Activated T-helper 1 cell treated with Interleukin-2 at 50 U/mL for 16 hours (primary cell): ENCODE measurements at places on chromosomes 1 and 21.

- no peak for DNase-seq
These were observed 32.6 kb downstream of the TNFRSF8 start for GRCh38 chr1:12095452-12096263.

DNA sequence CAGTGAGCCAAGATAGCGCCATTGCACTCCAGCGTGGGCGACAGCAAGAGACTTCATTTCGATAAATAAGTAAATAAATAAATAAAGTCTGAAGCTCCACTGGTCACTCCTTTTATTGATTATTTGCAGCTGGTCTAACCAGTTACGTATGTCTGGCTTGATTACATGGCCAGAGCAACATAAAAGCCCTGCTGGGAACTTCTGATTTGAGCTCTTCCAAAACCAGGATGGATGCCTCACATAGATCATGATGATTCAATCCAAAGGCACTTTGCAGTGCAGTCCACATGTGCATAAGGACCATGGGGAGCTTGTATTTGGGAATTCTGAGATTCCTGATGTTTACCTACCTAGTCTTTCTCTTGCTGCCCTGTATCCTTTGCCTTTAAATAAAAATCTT lies 24.0 kb downstream of the NSUN4 start:
- no peak for DNase-seq

DNA sequence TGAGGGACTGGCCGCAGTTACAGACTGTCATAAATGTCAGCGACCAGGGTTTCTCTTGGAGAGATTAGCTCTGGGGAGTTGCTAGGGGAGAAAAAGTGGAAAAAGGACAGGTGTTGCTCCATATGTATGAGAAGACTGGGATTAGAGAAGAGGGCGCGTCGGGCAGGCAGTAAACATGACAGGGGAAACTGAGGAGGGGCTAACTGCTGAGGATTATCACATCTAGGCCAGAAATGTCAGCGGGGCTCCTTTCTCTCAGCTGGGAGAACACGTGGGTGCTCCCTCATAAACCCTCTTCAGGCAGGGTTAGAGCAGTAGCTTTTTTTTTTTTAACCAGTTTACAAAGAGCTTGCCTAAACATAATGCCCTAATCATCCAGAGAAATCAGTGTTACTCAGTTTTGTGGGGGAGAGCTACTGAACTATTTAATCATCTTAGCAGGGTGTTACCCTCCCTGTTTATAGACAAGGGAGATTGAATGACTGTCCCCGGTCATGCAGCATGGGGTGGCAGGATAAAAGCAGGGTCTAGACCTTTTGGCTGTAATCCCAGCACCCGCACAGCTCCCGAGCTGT lies 35.2 kb downstream of the ELAPOR1 start:
- no peak for DNase-seq

- no peak for DNase-seq
These were observed 115.6 kb downstream of the BRINP2 start for GRCh38 chr1:177286396-177286795.

DNA sequence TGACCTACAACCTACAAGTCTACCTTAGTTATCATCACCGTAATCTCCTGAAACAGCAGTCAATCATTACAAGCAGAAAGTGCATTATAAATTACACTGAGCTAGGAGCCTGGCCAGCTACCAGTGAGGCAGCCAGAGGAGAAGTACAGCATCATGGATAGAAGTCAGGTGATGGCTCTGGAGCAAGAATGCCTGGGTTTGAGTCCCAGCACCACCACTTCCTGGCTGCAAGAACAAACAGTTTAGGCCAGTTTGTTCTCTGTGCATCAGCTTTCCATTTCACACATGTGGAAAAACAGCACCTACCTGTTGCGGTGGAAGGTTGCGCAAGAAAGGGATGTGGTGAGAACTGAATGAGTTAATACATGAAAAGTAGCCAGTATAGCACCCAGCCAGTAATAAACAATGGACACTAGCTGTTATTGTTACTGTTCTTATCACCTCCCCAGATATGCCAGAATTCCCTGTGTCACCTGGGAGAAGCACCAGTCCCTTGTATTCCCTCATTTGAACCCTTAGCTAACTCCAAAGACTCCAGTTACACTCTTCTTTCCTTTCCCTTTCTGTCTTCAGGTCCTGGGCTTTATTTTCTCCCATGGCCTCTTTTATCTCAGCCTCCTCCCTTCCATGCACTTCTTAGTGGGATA lies 9.0 kb downstream of the CREG1 start:
- no peak for DNase-seq

- DNase-seq: no peak
These were observed 97.7 kb downstream of the AJAP1 start for GRCh38 chr1:4752059-4752458.

DNA sequence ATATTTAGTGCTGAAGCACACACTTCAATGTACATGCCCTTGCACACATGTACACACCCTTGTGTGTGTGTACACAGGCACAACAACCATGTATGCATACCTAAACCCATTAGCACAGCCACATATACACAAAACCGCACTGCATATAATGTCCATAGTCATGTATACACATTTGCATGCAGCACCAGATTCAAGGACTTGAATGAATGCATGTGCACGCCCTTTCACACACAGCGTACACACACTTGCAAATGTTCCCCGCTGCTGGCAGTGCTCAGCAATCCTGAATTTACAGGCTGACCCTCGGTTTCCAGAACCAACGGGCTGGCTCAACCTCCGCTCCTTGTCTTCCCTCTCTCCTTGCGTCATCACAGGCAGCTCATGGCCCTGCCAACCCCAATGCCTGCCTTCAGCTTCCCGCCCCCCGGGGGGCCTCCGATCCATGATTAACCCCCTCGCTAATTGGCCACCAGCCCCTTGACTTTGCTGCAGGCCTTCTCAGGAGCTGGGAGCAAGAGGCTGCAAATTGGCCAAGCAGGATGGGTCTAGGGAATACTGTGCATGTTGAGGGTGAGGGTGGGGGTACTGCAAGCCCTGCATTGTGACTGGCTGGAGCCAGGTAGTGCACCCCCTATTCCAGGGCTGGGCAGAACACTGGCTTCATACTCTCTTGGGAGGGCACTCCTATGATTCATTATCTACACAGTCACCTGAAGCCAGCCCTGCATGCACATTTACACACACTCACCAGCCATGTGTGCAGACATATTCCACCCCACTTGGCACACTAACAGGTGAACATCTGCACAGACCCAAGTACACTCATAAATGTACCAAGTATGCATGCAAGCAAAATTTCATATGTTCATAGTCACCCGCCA lies 7.9 kb downstream of the GPR3 start:
- no peak for DNase-seq

- DNase-seq: no peak
These were observed 167.9 kb downstream of the KIF26B start for GRCh38 chr1:245322673-245323072.

DNA sequence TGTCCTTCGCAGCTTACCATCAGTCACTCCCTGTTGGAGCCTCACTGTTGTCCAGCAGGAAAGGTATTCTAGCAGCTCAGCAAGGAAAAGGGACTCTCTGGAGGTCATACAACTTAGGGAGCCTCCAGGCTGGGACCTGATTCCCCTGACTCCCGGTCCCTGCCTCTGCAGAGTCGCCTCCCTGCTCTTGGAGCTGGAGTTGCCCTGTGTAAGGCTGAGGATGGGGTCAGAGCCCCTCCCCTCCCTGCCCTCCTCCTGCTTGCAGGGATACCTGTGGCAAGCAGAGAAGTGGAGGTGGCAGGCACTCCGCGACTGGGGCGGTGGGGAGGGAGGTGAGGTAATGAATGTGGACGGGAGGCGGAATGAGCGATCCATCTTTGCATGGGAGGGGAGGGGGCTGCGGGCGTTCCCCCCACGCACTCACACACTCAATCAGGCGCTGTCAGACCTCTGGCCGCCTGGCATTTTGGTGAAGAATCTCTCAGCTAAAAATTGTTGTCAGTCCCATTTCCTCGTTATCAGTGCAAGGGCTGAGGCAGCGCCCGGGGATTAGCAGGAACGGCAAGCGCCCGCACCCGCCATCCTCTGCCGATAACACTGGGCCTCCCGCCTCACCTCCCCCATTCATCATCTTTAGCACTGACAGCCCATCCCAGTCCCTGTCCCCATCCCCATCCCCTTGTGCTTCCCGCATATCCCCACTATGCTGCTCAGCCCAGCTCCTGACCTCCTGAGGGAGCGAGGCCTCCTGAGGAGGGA lies 64.3 kb downstream of the TMEM53 start:
- no peak for DNase-seq

DNA sequence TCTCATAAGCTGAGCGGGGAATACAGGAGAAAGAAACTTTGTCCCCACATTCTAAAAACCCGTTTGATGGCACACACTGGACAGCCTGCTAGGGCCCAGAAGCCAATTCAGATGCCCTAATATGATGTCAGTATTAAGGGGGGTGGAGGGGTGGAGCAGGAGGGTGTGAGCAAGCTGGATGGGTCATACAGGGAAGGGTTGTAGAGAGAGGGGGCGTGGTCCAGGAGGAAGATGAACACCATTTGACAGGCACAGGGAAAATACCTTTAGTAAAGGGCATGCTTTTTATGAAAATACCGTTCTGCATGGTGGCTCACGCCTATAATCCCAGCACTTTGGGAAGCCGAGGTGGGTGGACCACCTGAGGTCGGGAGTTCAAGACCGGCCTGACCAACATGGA lies 6.0 kb downstream of the TARS2 start:
- no peak for DNase-seq

- DNase-seq: no peak
These were observed 6.5 kb downstream of the CNTN2 start for GRCh38 chr1:205049479-205049878.

- DNase-seq: peak; percentile 82
These were observed at the start of gene GMEB1 for GRCh38 chr1:28668191-28668955. Gene GMEB1, plus strand, starts transcription at chr1:28668784. Its CDS starts 14,829 bp downstream, at chr1:28683613.

GRCh38 chr1:188022661-188023060 lies 1193.9 kb downstream of the PLA2G4A start:
- no peak for DNase-seq

GRCh38 chr1:32696041-32696440 lies 6.5 kb downstream of the SYNC start:
- DNase-seq: no peak

- DNase-seq: no peak
These were observed 426.7 kb upstream of the RUNX1 start for GRCh38 chr21:35475762-35476161.
